Activated naive CD8-positive, alpha-beta T cell treated with anti-CD3 and anti-CD28 coated beads for 36 hours (primary cell): ENCODE measurements at places on chromosomes 7 and 10. TPM values are rescaled to one million over a fixed set of nuclear protein-coding genes. Genes with fewer than 3 reads are reported as not detected.

ZC3HAV1L gene
- total RNA-seq = 13.4 TPM

DNA sequence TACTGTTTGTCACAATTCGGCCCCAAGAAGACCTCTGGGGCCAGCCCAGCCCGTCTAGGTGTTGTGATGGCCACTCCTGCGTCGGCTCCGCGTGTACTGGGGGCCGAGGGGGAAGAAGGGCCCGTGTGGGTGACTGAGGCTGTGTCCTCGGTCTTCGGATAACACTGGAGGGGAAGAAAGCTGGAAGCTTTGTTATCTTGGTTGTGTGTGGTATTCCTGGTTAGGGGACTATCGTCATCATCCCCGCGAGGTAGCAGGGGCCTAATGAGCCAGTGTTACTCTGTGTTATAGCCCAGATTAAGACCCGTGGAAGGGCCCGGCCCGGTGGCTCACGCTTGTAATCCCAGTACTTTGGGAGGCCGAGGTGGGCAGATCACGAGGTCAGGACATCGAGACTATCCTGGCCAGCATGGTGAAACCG, 854 bp downstream of the MTG1 start:
- DNase-seq = no peak

- no peak for DNase-seq
Observed at GRCh38 chr10:63528084-63528744, 7.0 kb downstream of the REEP3 start.

DNA sequence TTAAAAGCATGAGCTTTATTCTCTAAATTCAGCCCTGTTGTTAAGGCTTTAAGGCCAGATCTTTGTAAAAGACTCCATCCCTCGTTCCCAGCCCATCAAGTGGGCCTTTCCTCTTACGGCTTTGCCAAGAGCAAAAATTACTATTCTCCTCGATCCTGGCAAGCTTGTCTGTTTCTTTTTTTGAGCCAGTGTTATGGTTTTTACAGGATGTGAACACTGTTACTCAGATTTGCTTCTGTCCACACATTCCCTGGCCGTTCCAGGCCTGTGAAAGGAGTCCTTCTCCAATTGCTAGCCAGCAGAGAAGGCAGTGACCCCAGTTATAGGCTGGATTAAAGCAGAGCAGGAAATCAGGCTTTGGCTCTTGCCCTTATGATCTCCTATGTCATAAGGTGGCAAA, 47.0 kb upstream of the EPC1 start:
- no peak for DNase-seq

PPP1R9A gene
- total RNA-seq = 0.08 TPM

- DNase-seq = no peak
Observed at GRCh38 chr10:15361131-15361530, 10.0 kb downstream of the FAM171A1 start.

DNA sequence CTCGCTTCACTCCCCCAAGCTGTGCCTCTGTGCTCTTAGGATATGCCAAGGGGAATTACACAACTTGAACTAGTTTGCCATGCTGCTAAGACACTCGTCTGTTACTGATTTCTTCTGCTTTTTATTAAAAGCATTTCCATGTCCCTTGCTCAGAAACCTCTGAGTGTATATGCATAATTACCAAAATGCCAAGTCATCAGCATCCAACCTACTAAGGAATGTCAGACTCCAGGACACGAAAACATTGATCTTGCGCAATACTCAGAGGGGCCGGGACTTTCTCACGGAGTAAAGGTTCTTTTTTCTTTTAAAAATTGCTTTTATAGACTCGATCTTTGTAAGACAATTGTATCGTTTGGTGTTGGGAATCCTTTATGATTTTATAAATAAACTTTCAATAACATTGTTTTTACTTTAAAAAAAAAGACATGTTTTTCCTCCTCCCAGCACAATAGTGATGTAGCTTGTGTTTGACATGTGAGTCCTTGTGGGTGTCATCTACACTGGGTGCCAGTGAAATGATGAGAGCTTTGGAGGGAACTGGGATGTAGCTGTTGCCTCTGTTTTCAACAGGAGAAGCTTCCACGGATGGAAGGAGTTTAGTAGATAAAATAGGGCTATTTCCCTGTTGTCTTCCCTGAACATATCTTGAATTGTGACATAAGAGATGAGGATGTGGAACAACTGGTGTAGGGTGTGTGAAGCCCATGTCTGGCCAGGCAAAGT, 43.6 kb downstream of the CNNM1 start:
- DNase-seq = no peak

DNA sequence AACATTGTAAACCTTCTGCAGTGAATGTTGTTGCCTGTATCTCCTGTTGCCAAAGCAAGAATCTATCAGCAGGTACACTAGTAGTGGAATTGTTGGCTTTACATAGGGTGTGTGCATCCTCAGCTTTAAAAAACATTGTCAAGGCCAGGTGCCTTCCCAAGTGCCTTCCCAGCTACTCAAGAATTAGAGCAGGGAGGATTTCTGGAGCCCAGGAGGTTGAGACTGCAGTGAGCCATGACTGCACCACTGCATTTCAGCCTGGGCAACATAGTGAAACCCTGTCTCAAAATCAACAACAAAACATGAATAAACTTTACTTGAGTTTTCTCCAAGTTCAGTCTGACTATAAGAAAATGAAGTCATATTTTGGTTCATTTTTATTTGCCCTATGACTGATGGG, 217.3 kb downstream of the CCSER2 start:
- no peak for DNase-seq

DNA sequence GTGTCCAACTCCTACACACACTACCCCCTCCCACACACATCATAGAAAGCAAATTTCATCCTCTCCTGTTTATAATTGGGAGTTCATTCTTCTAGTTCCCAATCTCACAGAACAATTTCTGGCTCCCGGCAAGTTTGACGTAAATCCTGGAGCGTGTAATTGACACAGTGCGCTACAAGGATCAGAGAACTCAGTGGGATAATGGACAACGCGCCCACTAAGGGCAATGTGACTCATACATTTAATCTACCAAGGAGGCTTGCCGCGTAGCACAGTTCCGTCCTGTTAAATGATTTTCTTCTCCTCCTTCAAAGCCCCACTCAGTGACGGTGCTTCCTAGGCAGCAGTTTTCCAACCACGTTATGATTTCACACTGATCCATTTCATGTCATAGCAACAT, 277.6 kb downstream of the SFMBT2 start:
- no peak for DNase-seq

GRCh38 chr10:84397735-84398144, 69.4 kb downstream of the CCSER2 start:
- DNase-seq = no peak

- no peak for DNase-seq
Observed at GRCh38 chr10:28963539-28964221, 286.4 kb downstream of the BAMBI start.
